ENCODE measurements at places on chromosomes 7 and 10.

DNA sequence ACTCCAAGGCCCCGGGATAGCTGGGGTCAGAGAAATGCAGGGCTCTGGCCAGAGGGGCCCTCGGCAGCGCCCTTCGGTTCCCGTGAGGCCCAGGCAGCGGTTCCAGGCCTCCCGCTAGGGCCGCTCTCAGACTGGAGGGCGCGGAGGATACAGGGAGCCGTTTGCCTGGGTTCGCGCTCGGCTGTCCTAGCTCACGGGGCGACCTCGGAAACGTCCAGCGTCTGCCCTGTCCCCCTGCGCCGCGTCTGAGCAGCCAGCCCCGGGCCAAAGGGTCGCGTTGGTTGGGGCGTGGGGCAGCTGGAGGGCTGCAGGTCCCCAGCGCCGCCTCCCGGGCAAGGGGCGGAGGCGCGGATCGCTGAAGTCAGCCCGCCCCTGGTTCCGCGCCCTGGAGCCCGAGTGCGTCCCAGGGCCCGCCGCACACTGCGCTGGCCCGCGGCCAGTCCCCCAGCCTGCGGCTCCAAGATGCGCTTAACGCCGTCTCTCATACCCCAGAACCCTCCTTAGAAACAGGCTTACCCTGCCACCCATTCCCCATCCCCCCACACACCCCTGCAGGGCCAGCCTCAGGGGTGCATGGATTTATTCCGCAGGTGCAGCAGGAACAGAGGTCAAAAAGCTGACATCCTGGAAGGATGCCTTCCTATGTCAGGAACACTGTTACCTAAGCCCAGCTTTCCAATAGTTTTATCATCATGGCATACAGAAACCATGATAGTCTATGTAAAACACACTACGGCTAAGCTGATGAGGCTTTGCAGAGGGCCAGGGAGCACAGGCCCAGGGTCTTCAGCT, 22.1 kb upstream of the OPN4 start:
- H3K27me3 ChIP-seq = peaks cover 31% of the 10 kb centered on the region
- DNase-seq = no peak
- H3K36me3 ChIP-seq = no peaks in the 10 kb centered on the region
- no peaks in the 10 kb centered on the region for H3K4me1 ChIP-seq
- H3K27ac ChIP-seq = no peak overlapping the region
- no peak overlapping the region for H3K4me3 ChIP-seq

GRCh38 chr7:69677054-69677852, 79.0 kb downstream of the AUTS2 start:
- peaks cover 7% of the 10 kb centered on the region for H3K4me1 ChIP-seq
- DNase-seq = no peak
- H3K27me3 ChIP-seq = no peaks in the 10 kb centered on the region
- no peak overlapping the region for H3K27ac ChIP-seq
- H3K4me3 ChIP-seq = no peak overlapping the region

DNA sequence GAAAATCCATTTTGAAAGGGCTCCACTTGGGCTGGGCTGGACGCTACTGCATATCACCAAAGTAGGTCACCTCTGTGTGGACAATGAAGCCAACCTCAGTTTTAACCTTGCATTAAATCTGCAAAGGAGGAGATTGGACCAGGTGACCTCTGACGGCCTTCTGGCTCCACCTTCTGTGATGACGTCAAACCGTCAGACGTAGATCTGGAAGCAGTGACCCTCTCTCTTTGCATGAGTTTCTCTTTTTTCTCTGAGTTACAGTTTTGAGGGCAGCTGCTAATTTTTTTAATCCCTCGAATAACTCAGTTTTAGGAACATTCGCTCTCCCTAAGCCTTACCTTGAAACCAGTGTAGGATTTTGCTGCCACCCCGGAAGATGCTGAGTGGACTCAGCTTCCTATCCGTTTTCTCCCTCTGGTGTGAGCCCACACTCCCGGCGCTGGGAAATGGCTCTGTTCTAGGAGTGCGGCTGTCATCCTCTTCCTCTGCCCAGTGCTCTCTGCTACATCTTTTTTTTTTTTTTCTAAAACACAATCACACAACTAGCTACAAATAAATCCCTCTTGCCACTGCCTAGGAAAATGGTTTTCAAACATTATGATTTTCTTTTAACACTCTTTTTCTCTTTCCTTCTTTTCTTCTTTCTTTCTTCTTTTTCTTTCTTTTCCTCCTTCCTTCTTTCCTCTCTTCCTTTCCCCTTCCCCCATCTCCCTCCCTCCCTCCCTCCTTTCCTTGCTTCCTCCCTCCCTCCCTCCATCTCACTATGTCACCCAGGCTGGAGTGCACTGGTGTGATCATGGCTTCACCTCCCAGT, 27.7 kb upstream of the NMT2 start:
- peaks cover 5% of the 10 kb centered on the region for H3K27me3 ChIP-seq
- no peak overlapping the region for H3K4me3 ChIP-seq
- H3K4me1 ChIP-seq = peaks cover 7% of the 10 kb centered on the region
- H3K27ac ChIP-seq = no peak overlapping the region
- no peaks in the 10 kb centered on the region for H3K36me3 ChIP-seq
- peak; percentile 33 for DNase-seq

GRCh38 chr7:1121476-1121875, 33.6 kb downstream of the GPER1 start:
- H3K36me3 ChIP-seq = no peaks in the 10 kb centered on the region
- H3K4me1 ChIP-seq = no peaks in the 10 kb centered on the region
- H3K27ac ChIP-seq = no peak overlapping the region
- no peak for DNase-seq

DNA sequence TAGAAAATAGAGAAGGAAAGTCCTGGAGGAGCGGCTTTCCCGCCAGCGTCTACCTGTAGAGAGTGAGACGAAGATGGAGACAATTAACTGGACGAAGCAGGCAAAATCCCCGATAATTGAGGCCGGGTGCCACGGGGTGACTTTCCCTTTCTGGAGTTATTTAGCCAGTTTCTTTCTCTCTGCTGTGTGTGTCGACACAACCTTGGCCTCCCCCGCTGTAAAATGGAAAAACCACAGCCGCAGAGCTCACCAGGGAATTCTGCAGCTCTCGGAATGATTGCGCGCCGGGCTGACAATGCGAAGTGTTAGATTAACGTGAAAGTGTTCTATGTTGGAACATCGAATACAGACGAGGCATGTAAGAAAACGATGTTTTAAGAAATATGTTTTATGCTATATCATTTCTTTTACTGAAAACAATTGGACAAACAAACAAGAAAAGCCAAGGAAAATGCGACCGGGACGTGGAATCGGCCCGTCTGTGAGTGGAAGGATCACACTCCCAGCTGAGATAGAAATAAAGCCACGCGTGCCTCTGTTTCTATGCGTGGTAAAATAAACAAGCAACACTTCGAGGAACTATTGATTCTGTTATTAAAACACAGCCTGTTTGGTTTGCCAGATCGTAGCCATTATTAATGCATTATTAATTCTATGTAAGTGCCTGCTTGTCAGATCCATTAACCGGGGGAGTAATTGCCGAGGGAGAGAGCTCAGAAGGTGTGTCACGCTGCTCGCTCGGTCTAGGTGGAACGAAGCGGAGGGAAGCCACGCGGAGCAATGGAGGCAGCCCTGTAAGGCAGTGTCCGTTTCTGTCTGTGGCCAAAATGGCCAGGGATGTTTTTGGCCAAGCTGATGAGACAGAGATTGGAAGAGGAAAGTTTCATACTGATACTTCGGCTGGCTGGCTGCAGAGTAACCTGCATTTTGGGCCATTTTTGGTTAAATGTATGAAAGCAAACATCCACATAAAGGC, 129.4 kb downstream of the DNAJB6 start:
- no peaks in the 10 kb centered on the region for H3K27me3 ChIP-seq
- no peak for DNase-seq
- no peak overlapping the region for H3K27ac ChIP-seq

- H3K27ac ChIP-seq = no peak overlapping the region
- H3K4me1 ChIP-seq = no peaks in the 10 kb centered on the region
- DNase-seq = no peak
- no peak overlapping the region for H3K4me3 ChIP-seq
- H3K27me3 ChIP-seq = no peaks in the 10 kb centered on the region
- no peaks in the 10 kb centered on the region for H3K36me3 ChIP-seq
Observed at GRCh38 chr7:104653825-104654401, 325.5 kb downstream of the LHFPL3 start.
